Activated CD8-positive, alpha-beta T cell treated with anti-CD3 and anti-CD28 coated beads, Interleukin-2, amount 10 ng/mL, durations not matched to agents 7 days and 5 days (primary cell): ENCODE measurements at places on chromosomes 6 and 20. TPM values are rescaled to one million over a fixed set of nuclear protein-coding genes. Genes with fewer than 3 reads are reported as not detected.

GRCh38 chr6:27078734-27079357 is 168.7 kb upstream of the PRSS16 start:
- DNase-seq: peak; percentile 43

The C20orf96 gene
- total RNA-seq: 8.5 TPM

The PEDS1 gene
- total RNA-seq: 30.2 TPM

- DNase-seq: no peak
Measured at GRCh38 chr6:35850208-35850607, 45.1 kb downstream of the LHFPL5 start.

- no peak for DNase-seq
Measured at GRCh38 chr6:159997498-159998101, 28.7 kb downstream of the IGF2R start.

- DNase-seq: no peak
Measured at GRCh38 chr20:47257256-47257655, 99.2 kb downstream of the ZMYND8 start.

- DNase-seq: no peak
Measured at GRCh38 chr20:12970372-12970821, 38.4 kb upstream of the SPTLC3 start.

GRCh38 chr20:40335437-40335836 is 353.6 kb downstream of the MAFB start:
- DNase-seq: no peak

GRCh38 chr20:49409302-49409974 is 73.0 kb downstream of the KCNB1 start:
- no peak for DNase-seq

DNA sequence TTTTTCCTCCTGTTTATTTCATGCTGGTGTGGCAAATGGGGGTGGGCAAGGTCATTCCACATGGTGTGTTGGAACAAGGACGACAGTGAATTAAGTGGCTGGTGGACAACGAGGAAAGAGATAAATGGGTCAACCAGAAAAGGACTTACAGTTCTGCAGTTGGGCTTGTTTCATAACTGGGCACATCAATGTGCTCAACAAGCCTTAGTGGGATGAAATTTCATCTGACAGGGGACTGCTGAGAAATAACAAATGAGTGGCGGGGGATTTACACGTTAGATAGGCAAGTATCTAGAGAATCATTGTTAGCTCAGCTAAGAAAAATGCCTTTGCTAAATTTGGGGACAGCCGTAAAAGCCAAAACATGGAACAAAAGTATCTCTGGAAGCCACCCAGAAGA is 163.6 kb downstream of the NRN1 start:
- no peak for DNase-seq

- no peak for DNase-seq
Measured at GRCh38 chr20:9723501-9724202, 115.2 kb downstream of the PAK5 start.
